ENCODE measurements at places on chromosomes 16 and 17.

DNA sequence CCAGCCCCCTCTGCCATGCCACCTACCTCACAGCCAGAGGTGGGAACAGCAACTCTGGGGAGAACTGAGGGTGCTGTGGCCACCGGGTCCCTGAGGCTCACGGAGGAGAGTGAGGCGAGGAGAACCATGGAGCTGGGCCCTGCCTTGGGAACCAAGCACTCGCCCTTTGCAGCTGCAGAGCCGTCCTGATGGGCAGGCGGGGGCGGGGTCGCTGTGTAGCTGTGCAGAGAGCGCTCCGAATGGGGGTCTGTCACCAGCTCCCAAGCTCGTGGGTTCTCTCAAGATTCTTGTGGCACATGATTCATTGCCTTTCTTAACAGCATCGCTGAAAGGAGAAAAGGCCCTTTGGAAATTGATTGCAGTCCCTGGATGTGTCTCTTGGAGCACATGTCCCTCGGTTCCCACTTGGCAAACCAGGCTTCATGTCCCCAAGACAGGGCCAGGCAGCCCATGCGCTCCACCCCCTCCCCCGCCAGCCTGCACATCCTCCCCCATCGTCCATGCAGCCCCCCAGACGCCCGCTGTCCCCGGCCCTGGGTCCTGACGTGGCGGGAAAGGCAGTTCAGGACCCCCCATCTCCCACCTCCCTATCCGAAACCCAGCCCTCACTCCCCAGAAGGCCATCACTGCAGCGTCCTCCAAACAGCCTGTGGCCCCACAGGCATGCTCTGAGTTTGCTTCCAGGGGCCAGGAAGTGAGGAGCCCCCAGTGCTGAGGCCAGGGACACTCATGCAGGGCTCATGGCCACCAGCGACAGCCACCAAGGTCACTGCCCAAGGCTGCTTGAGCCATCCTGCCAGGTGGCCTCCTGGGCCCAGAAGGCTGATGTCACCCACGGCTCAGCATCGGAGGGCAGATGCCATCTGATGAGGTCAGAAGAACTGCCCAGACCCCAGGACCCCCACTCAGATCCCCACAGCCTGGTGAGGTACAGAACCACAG lies 20.6 kb upstream of the CHMP6 start:
- DNase-seq, result no peak

- no peak for DNase-seq
These were observed 316.6 kb downstream of the SLC39A11 start for GRCh38 chr17:72775919-72776318.

DNA sequence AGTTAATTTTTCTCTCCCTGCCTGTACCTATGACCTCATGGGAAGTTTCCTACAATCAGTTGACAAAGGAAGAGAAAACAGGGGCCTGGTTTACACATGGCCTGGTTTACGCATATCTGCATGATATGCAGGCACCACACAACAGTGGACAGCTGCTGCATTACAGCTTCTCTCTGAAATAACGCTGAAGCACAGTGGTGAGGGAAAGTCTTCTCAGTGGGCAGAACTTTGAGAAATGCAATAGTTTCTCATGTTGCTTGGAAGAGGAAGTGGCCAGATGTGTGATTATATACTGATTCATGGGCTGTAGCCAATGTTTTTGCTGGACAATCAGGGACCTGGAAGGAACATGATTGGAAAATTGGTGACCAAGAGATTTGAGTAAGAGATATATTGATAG lies 324.1 kb upstream of the GOT2 start:
- DNase-seq, result no peak

- no peak for DNase-seq
These were observed 72.4 kb downstream of the TTC19 start for GRCh38 chr17:16072031-16072430.

DNA sequence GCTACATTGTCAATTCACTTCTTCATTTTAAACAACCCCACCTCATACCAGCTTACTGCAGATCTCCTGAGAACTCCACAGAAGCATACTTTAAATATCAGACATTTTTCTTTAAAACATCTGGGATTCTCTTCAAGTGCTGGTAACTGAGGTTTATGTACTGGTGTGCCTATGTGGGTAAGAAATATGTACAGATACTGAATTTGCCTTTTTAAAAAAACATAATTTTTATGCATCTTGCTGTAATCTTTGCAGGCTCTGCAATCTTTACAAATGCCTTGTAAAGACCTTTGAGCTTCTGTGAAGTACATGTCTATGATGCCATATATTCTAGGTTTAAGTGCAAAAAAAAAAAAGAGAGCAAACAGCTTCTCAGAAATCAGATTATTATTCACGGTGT lies 127.6 kb upstream of the NOG start:
- DNase-seq, result no peak

DNA sequence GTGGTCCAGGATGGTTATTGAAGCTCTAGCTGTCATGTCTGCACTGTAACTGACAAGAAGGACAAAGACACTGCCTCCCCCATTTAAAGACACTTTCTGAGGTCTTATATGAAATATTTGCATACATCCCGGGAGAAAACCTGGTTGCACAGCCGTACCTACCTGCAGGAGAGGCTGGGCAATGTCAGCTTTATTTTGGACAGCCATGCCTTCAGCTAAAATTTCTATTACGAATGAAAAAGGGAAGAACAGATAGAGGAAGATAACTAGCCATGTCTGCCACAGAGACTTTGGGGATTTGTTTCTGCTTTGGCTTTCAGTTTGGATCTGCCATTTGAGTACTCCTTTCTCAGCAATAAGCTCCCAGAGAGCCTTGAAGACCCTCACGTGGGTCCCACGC lies 19.0 kb downstream of the SLC7A6 start:
- DNase-seq, result no peak

GRCh38 chr17:76968707-76969597 lies 100.7 kb downstream of the MGAT5B start:
- DNase-seq, result peak; percentile 68

GRCh38 chr17:40663252-40663651 lies 1.7 kb downstream of the KRT222 start:
- DNase-seq, result no peak

DNA sequence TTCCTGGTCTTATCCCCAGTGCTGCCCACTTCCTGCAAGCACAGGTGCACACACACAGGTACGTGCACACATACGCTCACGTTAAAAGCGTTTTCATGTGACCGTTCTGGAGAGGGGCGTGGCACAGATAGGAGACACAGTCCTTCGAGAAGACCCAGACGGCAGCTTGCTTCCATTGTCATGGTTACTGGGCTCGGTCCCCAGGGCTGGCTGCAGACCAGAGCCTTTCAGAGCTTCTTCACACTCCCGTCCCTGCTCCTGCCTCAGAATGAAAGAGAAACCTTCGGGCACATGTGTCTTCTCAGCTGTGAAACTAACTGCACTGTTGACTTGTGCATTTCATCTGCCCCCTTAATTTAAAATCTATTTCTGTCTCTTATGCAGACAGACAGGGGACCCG lies 154.2 kb downstream of the PITPNC1 start:
- no peak for DNase-seq

- no peak for DNase-seq
These were observed 409.9 kb downstream of the KCNJ18 start for GRCh38 chr17:22102177-22102576.

DNA sequence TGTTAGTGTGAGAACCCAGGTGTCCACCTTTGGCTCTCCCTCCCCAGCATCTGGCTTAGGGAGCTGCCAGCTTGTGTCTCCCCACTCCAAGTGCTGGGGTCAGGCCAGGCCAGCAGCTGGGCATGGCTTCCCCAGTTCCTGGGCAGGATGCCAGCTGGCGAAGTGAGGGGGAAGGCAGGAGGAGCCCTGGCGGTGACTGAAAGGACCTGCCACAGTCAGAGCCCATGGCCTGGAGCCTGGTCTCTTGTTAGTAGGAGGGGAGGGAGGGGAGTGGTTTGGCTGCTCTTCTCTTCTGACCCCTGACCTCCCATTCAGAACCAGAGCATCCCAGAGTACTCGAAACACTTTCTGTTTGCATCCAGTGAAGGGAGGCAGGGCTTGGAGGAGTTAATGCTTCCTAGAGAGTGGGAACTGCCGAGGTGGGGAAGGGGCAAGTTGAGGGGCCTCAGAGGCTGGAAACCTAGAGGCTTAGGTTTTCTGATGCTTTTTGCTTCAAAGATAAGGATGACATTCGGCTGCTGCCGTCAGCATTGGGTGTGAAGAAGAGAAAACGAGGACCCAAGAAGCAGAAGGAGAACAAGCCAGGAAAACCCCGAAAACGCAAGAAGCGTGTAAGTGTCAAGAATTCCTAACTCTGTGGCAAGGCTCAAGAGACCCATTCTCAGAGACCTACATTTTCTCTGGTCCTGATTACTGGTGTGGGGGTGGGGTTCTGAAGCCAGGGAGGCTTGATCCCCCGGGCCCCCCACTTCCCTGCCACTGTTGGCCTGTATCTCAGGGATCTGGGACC lies 772 bp downstream of the CHD3 start:
- DNase-seq, result no peak

DNA sequence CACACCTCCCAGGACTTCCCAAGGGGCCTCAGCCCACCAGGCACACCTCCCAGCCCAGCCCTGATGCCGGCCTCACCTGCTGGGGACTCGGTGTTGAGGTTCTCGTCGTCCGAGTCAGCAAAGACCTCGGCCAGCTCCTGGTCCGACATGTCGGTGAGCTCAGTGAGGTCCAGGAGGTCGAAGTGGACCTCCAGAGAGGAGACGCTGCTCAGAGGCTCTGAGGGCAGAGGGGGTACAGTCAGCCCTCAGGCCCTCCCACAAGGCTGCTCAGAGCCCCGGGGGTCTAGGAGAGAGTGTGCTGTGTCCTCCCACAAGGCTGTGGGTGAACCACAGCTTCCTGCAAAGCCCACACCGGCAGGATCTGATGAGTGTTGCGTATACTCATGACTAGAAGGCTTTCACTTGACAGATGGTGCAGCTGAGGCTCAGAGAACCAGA lies 10.5 kb downstream of the DBNDD1 start:
- peak; percentile 78 for DNase-seq

GRCh38 chr16:12225806-12226465 lies 249.4 kb downstream of the SNX29 start:
- no peak for DNase-seq

GRCh38 chr17:82674656-82675475 lies 23.6 kb downstream of the RAB40B start:
- DNase-seq, result no peak

- DNase-seq, result no peak
These were observed 339.1 kb downstream of the PMP22 start for GRCh38 chr17:14926073-14926472.

GRCh38 chr17:10156599-10156947 lies 41.8 kb downstream of the GAS7 start:
- no peak for DNase-seq

- DNase-seq, result no peak
These were observed 103.8 kb downstream of the MARF1 start for GRCh38 chr16:15539197-15539596.

DNA sequence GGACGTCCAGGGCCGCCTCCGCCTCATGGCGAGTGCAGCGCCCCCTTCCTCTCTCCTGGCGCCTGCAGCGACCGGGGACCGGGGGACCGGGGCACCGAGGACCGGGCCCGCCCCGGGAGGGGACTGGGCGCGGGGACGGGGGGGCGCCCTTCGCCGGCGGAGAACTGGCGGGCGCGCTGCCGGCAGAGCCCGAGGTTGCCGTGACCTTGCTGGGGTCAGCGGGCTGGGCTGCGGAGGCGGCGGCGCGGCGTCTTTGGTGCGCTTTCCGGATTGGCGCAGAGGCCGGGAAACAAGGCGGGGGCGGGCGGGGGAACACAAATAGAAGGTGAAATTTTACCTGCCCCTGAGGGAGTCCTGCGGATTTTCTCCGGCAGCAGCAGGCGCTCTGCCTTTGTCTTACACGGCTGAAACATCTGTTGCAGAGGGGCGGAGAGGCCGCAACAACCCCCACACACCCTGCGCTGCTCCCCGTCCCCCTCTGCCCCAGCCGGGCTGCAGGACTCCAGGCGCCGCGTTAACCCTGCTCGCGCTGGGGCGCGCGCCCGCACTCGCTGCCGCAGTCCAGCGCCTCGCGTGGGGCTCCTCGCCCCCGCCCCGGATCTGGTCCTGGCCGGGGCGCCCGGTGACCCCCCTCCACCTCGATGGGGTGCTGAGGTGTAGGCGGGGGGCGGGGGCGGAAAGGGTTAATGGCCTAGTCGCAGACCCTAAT lies 53.5 kb downstream of the SREBF1 start:
- DNase-seq, result peak; percentile 59

DNA sequence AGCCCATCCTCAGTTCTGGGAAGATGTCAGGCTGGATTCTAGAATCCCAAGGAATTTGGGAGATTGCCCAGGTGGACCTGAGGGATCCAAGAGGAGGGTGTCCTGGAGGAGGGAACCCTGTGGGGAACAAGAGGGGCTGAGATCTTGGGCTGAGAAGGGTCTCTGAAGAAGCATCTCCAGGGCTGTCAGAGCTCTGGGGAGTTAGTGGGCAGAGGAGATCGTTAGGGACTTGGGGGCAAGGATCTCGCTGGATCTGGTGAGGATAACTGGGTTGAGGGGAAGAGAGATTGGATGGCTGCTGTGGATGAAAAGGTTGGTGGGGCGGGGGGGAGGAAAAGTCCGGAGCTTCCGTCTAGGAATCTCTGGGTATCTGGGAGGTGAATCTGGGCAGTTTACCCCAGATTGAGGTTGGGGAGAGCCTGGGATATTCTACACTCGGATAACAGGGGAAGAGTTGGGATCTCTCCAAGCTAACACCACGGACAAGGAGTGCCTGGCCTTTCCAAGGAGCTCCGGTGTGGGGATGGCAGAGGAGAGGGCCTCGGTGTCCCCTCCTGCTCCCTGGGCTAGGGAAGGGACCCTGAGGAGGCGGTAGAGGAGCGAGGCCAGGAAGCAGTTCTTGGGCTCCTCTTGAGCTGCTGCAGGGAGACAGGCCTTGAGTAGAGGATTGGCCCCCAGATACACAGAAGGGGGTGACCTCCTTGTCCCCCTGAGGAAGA lies 1.7 kb downstream of the FBXL19 start:
- no peak for DNase-seq

GRCh38 chr17:50026837-50027171 lies 29.1 kb upstream of the ITGA3 start:
- peak; percentile 72 for DNase-seq

DNA sequence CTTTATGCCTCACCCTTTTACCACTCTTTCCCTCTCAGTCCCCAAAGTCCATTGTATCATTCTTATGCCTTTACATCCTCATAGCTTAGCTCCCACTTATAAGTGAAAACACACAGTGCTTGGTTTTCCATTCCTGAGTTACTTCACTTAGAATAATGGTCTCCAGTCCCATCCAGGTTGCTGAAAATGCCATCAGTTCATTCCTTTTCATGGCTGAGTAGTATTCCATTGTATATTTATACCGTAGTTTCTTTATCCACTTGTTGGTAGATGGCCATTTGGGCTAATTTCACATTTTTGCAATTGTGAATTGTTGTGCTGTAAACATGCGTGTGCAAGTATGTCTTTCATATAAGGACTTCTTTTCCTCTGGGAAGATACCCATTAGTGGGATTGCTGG lies 597.3 kb downstream of the WWOX start:
- no peak for DNase-seq

DNA sequence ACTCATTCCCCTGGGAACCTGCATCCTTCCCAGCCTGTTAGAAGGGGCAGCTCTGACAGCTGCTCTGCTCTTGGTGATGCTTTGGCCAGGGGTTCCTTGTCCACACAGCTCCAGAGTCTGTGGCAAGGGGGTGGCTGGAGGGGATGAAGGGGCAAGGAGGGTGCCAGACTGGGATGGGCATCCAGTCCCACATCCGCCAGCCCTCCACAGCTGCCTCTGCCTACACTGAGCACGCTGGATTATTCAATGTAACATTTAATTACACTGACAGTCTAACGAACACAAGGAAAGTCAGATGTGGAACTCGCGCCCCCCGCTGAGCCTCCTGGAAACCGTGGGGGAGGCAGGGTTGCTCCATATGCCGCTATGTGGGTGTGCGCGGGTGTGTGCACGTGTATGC lies 101.1 kb downstream of the C16orf78 start:
- no peak for DNase-seq

GRCh38 chr17:11922638-11923037 lies 74.6 kb downstream of the ZNF18 start:
- DNase-seq, result no peak

All from GM12891 (cell line).